Cortex of kidney (tissue), 1 donor: ENCODE measurements at places on chromosomes 6 and 20.

GRCh38 chr6:150592377-150592995 is 7.2 kb upstream of the PLEKHG1 start:
- no peak for DNase-seq

DNA sequence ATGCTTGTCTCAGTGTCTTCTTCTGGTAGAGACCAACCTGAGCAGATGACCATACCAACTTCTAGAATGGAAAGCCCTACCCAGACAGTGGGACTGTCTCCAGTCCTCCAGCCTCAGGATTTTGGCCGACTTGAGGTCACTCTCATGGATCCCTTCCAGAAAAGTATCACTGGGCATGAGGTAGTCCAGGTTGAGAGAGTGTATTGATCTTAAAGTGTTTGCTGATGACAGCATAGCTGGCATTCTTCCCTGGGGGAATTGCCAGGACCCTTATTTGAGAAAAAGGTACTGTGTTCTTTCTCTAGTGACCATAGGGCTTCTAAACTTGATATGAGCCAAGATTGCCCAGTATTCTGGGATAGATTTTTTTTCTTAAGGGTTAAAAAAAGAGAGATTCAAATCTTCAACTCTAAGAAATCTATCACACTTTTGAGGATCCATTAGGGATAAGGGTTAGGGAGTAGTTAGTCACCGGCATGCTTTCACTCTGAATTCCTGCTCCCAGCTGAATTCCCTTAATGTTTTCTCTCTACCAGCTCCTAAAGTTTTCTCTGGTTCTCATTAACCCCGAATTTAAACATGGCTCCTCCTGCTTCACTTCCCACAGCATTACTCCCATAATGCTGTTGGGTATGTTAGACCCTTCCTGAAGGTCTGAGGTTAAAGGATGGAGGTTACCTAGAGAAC is 73.6 kb upstream of the FLRT3 start:
- DNase-seq = no peak

DNA sequence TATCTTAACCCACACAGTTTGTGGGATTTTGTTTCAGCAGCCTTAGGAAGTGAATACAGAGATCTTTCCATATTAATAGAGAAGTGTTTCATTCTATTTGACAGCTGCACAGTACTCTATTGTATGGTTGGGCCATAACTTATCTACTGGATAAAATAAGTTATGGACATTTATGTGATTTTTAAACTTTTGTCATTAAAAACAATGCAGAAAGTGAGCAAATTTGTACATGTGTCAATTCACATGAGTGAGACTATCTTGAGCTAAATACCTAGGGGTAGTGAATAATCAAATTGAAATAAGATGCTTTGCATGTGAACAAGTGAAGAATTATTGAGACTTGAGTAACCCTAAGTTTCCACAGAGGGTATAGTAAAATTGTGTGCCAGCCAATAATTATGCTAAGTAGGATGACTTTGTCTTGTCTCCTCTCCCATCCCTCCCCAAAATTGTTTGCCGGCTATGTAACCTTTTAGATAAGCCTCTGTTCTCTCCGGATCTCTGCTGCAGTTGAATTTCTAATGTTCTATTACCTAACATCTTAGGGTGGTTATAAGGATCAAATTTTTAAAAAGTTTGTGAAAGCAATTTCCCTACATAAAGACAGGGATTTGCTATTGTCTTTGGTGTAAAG is 33.3 kb upstream of the TPBG start:
- no peak for DNase-seq

DNA sequence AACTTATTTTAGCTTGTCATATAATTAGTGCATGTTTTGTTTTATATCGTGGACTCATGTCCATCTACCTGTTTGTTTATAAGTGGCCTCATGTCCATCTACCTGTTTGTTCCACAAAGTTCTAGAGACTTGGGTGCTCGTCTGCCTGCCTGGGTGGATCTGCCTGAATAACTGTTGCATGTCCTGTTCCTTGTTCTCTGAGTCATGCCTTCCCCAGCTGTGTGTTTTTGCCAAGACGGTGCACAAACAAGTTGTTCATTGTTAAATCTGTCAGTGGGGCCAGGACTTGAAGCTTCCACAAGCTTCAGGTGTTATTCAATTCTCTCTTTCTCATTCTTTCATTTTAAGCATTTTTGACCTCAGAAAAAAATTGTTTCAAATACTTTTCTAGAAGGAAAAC is 358.0 kb upstream of the CITED2 start:
- DNase-seq = no peak

DNA sequence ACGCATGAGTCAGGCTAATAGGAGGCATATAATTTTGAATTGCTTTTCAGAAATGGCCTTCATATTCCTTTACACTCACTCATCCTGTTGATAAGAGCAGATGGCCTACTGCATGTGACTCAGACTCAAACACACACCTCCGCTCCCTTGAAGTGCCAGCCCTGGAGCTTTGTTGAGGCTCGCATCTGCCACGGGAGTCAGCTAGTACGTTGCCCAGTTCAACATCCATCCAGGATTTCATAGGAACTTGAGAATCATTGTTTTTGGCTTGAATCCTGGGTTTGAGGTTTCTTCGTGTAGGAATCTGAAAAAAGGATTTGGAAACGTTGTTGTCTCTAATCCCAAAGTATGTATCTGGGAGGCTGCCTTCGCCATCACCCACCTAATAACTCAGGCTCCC is 87.4 kb upstream of the JAG1 start:
- DNase-seq = no peak

DNA sequence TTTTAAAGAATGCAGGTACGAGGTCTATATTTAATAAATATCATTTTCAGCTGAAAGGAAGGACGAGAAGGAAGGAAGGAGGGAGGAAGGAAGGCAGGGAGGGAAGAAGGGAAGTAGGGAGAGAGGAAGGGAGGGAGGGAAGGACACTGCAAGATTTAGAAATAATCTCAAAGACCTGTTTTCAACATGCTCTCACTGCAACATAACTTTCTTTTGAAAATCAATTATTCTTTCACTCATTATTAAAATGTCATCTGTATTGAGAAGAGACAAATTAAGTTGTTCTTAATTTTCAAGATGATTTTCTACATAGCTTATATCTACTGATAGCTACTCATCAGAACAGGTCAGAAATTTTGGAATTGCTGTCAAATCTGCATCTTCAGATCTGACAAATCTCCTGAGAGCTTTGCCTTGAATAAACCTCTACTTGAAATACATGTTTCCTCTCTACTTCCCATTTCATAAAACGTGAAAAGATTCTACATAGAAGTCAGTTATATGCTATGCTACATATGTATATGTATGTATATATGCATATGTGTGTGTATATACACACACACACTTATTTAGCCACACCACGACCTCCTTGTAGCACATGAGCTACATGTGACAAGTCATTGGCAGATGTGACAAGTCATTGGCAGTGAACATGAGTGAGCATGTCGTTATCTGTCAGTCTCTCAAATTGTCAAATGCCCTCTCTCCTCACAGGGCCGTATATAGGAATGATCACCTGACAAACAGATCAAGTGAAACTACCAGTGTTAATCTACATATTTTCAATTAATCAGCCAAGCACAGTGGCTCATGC is 241.6 kb downstream of the LY86 start:
- DNase-seq = no peak

- no peak for DNase-seq
These were observed 31.1 kb downstream of the STMND1 start for GRCh38 chr6:17132967-17133366.

GRCh38 chr20:7994809-7995208 is 24.8 kb downstream of the TMX4 start:
- DNase-seq = no peak

- no peak for DNase-seq
These were observed 49.2 kb upstream of the GATA5 start for GRCh38 chr20:62525014-62525413.

GRCh38 chr20:8755340-8756118 is 313.4 kb upstream of the PLCB4 start:
- DNase-seq = no peak

- no peak for DNase-seq
These were observed 49.8 kb downstream of the HNF4A start for GRCh38 chr20:44405257-44405656.

GRCh38 chr20:32003325-32003724 is 6.9 kb upstream of the CCM2L start:
- DNase-seq = no peak

DNA sequence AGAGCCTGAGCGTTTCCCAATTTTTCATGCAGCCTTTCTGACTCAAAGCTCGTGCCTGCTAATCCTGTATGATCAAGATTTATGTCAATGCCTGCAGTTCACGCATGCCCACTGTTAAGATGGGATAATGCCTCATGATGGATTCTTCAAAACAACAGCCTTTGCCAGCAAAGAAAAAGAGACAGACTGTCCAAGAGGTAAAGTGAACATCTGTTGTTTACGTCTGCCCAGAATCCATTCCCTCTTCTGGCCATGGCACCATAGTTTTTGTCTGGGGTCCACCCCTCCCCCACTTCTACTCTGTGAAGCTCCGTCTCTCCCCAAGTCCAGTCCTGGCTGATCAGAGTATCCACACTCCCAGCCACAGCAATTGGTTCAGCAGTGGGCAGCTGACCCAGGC is 91.9 kb upstream of the EYA2 start:
- no peak for DNase-seq

GRCh38 chr20:48743807-48744206 is 84.0 kb downstream of the PREX1 start:
- no peak for DNase-seq
